ENCODE measurements at places on chromosomes 6 and 20.

DNA sequence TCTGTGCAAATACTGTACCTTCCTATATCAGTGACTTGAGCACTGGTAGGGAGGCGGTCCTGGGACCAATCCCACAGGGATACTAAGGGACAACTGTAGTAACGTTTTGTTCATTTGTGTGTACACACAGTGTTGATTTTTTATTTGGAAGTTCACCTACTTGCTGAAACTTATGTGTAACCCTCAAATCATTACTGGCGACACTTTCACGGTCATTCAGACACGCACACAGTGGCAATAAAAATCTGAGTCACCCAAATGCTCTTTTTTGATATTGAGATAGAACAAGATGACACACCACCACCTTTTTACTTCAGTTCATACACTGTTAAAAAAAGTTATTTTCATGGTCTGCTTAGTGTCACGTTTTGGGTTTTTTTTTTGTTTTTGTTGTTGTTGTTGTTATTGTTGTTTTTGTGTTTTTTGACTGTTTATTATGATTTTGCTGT, 79.8 kb downstream of the QKI start:
- no peak for DNase-seq

DNA sequence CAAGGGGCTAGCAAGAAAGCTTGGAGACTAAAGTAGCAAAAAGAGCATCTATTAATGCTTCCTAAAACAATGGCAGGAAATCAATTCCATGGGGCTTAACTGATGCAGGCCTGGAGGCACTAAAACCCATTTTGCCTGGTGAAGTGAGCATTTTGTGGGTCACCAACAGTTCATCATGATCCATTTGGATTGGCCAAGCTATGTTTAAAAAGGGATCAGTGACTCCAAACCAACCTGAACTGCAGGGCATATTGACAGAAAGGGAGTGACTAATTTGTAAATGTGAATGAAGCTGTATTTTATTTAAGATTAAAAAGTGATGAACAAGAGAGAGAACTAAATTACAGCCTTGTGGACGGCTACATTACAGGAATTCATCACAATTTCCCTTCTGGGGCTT, 132.0 kb downstream of the PCSK2 start:
- DNase-seq = no peak

- DNase-seq = peak; percentile 45
Measured at GRCh38 chr6:152642578-152643375, 5.6 kb upstream of the SYNE1 start.

GRCh38 chr6:70886661-70887060, 70.2 kb downstream of the B3GAT2 start:
- DNase-seq = no peak

GRCh38 chr6:20313051-20313450, 88.6 kb upstream of the E2F3 start:
- DNase-seq = no peak

- no peak for DNase-seq
Measured at GRCh38 chr6:6725468-6726209, 137.1 kb downstream of the LY86 start.

DNA sequence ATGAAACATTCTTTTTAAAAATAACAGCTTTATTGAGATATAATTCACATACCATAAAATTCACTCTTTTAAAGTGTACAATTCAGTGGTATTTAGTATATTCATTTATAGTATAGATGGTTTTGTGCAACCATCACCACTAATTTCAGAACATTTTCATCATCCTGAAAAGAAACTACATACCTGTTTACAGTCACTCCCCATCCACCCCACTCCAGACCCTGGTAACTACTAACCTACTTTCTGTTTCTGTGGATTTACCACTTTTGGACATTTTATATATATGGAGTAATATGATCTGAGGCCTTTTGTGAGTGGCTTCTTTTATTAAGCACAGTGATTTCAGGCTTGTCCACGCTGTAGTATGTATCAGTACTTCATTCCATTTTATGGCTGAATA, 2.5 kb upstream of the TMEM217 start:
- no peak for DNase-seq

DNA sequence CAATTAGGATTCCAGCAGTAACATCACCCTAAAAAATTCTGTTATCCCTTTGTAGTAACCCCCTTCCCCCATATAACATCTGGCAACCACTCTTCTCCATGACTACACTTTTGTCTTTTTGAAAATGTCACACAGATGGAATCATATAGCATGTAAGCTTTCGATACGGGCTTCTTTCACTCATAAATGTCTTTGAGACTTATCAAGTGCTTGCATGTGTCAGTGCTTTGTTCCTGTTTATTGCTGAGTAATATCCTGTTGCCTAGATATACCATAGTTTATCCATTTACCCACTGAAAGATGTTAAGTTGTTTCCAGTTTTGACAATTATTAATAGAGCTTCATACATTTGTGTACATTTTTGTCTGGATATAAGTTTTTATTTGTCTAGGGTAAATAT, 10.4 kb upstream of the SNPH start:
- DNase-seq = no peak

DNA sequence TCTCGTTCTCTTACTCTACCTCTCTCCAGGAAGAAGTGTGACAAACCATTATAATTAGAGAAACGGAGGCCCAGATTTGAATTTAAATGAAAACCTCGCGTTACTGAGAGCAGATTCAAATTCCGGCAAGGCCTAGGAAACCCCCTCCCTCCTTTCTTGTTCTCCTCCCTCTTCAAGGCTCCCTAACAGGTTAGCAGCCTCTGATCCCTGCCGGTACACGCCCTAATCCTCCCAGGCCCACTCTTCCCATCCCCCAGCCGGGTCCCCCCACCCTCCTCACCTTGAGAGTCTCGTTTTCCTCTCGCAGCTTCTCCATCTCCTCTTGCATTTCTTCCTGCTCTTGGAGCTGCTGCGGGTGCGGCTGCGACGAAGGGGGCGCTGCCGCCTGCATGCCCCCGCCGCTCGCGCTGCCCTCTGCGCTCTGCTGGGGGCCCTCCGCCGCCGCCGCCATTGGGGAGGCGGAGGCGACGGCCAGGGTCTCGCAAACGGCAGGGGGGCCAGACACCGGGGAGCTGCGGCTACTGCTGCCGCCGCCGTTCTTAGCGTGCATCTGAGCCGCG, 3.8 kb downstream of the MTCL3 start:
- peak; percentile 39 for DNase-seq

DNA sequence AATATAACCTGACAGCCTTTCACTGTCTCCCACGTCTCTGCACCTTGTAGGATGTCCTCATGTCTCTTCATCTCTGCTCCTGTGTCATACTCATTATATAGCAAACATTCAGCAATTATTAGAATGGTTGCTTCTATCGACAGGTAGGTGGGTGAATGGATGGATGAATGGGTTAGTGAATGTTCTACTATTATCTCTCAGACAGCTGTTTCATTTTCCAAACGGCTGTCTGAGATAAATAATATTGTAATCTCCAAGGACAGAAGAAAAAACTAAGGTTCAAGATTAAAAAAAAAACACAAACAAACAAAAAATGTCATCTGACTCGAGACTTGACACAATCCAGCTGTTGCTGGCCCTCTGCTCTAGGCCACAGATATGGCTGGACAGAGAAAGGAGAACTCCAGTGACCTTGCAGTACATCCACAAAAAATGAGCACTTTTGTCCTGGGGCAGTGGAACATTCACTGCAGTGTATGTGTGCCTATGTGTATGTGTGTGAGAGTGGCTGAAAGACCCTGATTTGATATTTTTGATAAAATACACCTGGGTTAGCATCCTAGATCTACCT, 2.1 kb downstream of the HNF4A start:
- no peak for DNase-seq

GRCh38 chr6:21615504-21615903, 22.0 kb downstream of the SOX4 start:
- no peak for DNase-seq

DNA sequence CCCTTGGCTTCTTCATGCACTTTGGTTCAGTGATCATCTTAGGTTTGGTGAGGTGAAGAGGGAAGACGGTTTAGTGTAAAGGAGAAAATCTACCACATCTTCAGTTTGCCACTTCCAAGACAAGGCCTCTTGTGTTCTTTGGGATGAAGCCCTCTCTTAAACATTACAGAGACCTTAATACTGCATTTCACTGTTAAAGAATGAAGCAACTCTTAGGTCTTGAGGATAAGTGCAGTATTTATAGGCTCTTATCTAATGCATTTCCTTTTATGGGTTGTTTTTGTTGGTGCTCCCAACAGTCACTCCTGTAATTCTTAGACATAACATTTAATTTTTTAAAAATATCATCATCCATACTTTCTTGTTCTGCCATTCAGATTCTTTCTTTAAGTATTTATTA, 139.9 kb upstream of the LAMP5 start:
- no peak for DNase-seq

GRCh38 chr6:90028066-90028778, 134.0 kb downstream of the GJA10 start:
- DNase-seq = no peak

GRCh38 chr20:63178446-63178820, 37.5 kb downstream of the YTHDF1 start:
- DNase-seq = peak; percentile 21

DNA sequence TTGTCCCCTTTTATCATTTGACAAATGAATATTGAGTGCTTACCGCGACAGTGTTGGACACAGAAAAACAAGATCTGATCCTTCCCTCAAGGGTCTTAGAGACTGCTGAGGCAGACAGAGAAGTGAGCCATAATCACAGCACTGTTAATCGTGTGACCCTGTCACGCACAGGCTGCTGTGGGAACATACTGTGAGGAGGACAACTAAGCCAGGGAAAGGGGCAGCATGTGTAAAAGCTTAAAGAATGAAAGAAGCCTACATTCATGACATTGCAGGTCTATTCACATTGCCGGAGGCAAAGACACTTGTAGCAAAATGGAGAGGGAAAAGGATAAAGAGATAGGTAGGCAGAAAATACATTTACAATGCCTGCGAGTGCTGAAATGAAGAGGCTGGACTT, 32.7 kb downstream of the TRDN start:
- no peak for DNase-seq

- no peak for DNase-seq
Measured at GRCh38 chr6:132948889-132949288, 134.5 kb downstream of the RPS12 start.

- no peak for DNase-seq
Measured at GRCh38 chr6:98764373-98764911, 69.9 kb upstream of the POU3F2 start.

GRCh38 chr6:128394167-128394566, 126.2 kb downstream of the PTPRK start:
- DNase-seq = no peak

DNA sequence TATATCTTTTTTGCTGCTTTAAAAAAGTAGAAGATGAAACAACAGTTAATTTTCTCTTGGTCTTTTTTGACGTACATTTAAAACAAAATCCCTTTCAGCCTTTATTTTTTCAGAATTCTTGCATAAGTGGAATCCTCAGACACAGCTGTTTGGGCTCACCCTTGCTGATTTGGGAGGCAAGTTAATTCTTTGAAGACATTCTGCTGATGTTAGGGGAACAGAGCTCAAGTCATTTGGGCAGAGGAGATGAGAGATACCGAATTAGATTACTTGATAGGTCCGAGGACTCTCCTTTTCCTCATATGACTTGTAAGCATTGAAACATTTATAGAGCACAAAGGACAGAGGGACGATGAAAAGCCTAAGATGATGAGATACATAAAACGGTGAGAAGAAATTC, 567.9 kb upstream of the CITED2 start:
- DNase-seq = no peak

- peak; percentile 23 for DNase-seq
Measured at GRCh38 chr6:70310063-70310694, 7.3 kb upstream of the COL9A1 start.

GRCh38 chr6:134676307-134677281, 273.3 kb downstream of the ALDH8A1 start:
- peak; percentile 56 for DNase-seq

- DNase-seq = no peak
Measured at GRCh38 chr20:40435146-40435895, 253.7 kb downstream of the MAFB start.

- no peak for DNase-seq
Measured at GRCh38 chr6:151063352-151063751, 176.4 kb upstream of the AKAP12 start.

Data from COR-L47 (cell line).